ENCODE measurements at places on chromosomes 2 and 18.

- DNase-seq: no peak
Observed at GRCh38 chr2:133942398-133942797, 311.5 kb upstream of the MGAT5 start.

- DNase-seq: no peak
Observed at GRCh38 chr18:56108478-56109367, 520.7 kb upstream of the TCF4 start.

DNA sequence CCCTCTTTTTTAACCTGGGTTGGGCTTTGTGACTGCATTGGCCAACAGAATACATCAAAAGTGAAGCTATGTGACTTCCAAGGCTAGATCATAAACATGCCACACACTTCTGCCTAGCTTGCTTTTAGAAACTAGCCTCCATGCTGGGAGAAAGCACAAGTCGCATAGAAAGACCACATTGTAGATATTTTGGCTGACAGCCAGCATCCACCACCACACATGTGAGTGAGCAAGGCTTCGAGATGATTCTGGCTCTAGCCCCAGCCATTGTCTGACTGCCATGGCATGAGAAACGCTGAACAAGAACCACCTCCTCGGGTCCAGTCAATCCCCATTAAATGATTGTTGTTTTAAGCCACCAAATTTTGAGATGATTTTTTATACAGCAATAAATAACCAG is 66.8 kb upstream of the STPG4 start:
- no peak for DNase-seq

- DNase-seq: no peak
Observed at GRCh38 chr18:78407466-78407844, 572.2 kb upstream of the SALL3 start.

GRCh38 chr18:74682991-74683297 is 85.3 kb downstream of the ZNF407 start:
- DNase-seq: no peak

DNA sequence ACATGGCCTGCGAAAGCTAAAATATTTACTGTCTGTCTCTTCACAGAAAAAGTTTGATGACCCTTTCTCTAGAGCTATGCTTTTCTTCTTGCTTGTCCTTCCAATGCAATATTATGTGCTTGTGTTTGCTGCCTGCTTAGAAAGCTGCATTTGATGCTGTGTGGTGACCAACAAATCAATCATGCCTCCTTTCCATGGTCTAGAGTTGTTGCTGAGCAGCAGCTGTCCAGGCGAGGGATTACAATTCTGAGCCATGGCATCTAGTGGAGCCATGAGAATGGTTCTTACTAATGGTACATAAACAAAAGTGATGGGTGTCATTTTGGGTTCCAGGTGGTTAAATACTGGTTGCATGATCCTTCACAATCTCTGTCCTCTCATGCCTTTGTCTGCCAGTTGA is 1142.1 kb downstream of the DPP10 start:
- DNase-seq: no peak

DNA sequence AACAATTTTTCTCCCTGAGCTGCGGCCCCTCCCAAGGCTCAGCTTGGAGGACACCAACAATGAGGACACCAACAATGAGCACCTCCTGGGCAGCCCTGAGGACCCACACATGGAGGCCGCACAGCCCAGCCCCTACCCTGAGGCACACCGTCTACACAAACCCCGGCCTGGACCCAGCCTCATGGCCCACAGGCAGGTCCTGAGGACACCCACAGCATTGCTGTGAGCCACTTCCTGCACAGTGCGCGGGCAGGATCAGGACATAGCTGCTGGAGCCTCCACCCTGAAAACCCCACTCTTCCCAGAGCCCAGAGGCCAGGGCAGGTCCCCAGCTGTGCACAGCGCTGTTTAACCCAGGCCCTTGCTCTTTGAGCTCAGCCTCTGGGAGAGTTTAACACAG is 194.3 kb downstream of the RTP5 start:
- no peak for DNase-seq
